ENCODE measurements at places on chromosomes 3 and 15. TPM values are rescaled to one million over a fixed set of nuclear protein-coding genes. Genes with fewer than 3 reads are reported as not detected.
A peak's percentile ranks its signal among the peaks of the same experiment; 100 is the strongest.

GRCh38 chr3:187447737-187448136 lies 79.6 kb downstream of the RTP4 start:
- DNase-seq = no peak
- no peak overlapping the region for H3K27ac ChIP-seq
- no peaks in the 10 kb centered on the region for H3K27me3 ChIP-seq

DNA sequence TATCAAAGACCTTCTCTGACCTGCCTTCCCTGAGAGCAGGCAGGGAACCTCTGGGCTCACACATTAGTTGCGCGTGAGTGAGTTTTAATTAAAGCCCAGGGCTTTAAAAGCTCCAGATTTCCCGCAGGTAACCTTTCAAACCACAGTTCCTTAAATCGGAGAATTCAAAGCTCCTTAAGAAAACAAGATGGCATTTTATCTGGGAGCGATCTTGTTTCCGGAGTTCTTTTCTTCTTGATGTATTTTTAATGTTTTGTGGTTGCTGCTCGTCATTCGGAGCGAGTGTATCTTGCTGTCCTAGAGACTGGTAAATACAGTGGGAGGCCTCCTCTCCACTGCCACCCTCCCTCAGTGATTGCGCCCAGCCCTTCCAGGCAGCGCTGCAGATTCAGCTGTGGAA lies 284.3 kb downstream of the CLSTN2 start:
- H3K27ac ChIP-seq = no peak overlapping the region
- H3K36me3 ChIP-seq = no peaks in the 10 kb centered on the region
- no peaks in the 10 kb centered on the region for H3K27me3 ChIP-seq
- no peak overlapping the region for H3K4me3 ChIP-seq
- DNase-seq = no peak

DNA sequence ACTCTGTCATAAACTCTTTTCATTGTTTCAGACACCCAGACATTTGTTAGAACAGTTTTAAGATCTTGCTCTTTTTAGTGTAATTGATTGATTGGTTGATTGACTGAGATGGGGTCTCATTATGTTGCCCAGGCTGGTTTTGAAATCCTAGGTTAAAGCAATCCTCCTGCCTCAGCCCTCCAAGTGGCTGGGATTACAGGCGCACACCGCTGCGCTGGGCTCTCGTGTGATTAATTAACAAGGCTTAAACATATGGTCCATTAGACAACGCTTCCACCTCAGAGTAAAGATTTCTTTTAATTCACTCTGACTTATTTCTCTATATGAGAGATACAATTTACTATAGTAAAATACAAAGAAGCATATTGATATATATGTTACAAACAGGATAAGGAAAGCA lies 114.0 kb upstream of the C2CD4B start:
- H3K36me3 ChIP-seq = peaks cover 39% of the 10 kb centered on the region
- no peaks in the 10 kb centered on the region for H3K27me3 ChIP-seq
- no peak overlapping the region for H3K4me3 ChIP-seq
- DNase-seq = no peak
- H3K4me1 ChIP-seq = peaks cover 11% of the 10 kb centered on the region

DNA sequence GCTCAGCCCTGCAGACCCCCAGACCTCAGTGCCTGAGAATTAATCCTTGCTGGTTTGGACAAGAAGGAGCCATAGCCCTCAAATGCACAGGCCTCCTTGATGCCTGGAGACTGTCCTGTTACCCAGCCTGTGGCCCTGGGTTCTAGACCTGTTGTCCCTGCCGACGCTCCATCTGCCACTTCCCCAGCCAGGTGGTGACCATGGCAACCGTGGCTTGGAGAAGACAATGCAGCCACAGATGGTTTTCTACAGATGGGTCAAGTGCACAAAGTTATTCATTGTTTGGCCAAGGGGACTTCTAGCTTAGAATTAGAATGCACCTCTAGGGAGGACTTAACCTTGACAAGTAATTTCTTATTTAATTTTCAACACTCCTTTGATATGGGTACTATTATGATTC lies 297.1 kb downstream of the UACA start:
- DNase-seq = no peak
- H3K27ac ChIP-seq = no peak overlapping the region
- H3K27me3 ChIP-seq = no peaks in the 10 kb centered on the region
- H3K36me3 ChIP-seq = no peaks in the 10 kb centered on the region
- no peak overlapping the region for H3K4me3 ChIP-seq

Gene KBTBD13
- not detected for total RNA-seq

DNA sequence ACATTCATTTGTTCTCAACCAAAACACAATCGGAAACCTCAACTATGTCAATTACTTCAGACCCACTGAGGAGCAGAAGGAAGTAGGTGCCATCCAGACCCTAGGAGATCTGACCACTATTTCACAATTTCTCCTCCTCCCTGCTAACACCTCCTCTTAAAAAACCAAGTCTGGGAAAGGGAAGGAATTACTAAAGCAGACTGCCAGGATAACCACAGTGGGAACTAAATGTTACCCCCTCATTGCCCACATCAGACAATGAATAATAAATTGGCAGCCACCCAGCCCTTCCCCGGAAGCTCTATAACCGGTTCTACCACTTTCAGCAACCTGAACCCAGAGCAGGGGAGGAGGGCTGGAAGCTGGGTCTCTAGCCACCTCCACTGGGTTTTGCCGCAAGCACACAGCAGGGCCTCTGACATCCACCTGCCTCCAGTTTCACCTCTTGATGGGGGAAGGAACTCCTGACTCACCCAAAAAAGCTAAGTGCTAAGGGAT lies 17.6 kb downstream of the C15orf62 start:
- no peaks in the 10 kb centered on the region for H3K27me3 ChIP-seq
- no peaks in the 10 kb centered on the region for H3K36me3 ChIP-seq
- DNase-seq = no peak

DNA sequence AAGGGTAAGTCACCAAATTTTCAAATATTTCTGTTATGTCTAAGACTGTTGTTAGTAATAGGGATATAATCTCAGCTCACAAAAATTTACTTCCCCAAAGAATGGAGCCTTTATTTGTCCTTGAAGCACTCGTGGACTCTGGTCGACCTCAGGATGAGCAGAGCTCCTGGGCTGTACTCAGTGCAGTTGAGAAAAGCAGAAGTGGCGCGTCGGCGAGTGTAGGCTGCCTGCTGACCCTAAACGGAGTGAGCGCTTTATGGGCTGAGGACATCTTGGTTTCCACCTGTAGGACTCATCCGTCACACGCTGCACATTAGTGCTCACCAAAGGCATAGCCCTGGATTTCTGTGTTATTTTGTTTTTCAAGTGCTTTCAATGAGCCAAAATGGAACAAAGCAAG lies 11.0 kb downstream of the GABRA5 start:
- H3K27me3 ChIP-seq = no peaks in the 10 kb centered on the region
- DNase-seq = no peak
- no peaks in the 10 kb centered on the region for H3K4me1 ChIP-seq
- no peak overlapping the region for H3K27ac ChIP-seq
- no peaks in the 10 kb centered on the region for H3K36me3 ChIP-seq

GRCh38 chr3:71548705-71549384 lies 34.7 kb downstream of the FOXP1 start:
- peaks cover 80% of the 10 kb centered on the region for H3K4me1 ChIP-seq
- H3K4me3 ChIP-seq = no peak overlapping the region
- peak overlapping the region; percentile 11 for H3K27ac ChIP-seq
- peaks cover 27% of the 10 kb centered on the region for H3K36me3 ChIP-seq
- no peak for DNase-seq
- no peaks in the 10 kb centered on the region for H3K27me3 ChIP-seq

GRCh38 chr3:18580268-18580667 lies 155.1 kb upstream of the SATB1 start:
- no peaks in the 10 kb centered on the region for H3K4me1 ChIP-seq
- no peak for DNase-seq
- no peak overlapping the region for H3K27ac ChIP-seq
- no peak overlapping the region for H3K4me3 ChIP-seq

- no peak overlapping the region for H3K4me3 ChIP-seq
- no peaks in the 10 kb centered on the region for H3K4me1 ChIP-seq
- DNase-seq = no peak
- no peaks in the 10 kb centered on the region for H3K27me3 ChIP-seq
Observed at GRCh38 chr3:14042680-14043079, 82.0 kb downstream of the CHCHD4 start.
